ENCODE measurements at places on chromosomes 16 and 17.

GRCh38 chr16:27498916-27499658, 50.6 kb downstream of the GTF3C1 start:
- no peak for DNase-seq

DNA sequence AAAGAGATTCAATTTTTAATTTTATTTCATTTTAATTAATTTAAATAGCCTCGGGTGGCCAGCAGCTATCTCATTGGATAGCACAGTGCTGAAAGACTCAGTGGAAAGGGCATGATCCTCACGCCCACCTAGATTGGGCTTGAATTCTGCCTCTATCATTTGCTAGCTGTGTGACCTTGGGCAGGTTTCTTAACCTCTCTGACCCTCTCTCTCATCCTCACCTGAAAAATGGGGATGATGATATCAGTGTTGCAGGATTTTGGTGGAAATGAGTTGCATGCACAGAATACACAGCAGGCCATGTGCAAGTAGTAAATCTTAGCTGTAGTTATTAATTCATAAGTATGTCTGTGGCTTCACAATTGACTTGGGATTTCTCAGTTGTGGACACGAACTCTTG, 272.4 kb upstream of the XYLT1 start:
- DNase-seq, result no peak

- DNase-seq, result peak; percentile 43
These were observed 57.1 kb upstream of the WSB1 start for GRCh38 chr17:27236717-27237315.

DNA sequence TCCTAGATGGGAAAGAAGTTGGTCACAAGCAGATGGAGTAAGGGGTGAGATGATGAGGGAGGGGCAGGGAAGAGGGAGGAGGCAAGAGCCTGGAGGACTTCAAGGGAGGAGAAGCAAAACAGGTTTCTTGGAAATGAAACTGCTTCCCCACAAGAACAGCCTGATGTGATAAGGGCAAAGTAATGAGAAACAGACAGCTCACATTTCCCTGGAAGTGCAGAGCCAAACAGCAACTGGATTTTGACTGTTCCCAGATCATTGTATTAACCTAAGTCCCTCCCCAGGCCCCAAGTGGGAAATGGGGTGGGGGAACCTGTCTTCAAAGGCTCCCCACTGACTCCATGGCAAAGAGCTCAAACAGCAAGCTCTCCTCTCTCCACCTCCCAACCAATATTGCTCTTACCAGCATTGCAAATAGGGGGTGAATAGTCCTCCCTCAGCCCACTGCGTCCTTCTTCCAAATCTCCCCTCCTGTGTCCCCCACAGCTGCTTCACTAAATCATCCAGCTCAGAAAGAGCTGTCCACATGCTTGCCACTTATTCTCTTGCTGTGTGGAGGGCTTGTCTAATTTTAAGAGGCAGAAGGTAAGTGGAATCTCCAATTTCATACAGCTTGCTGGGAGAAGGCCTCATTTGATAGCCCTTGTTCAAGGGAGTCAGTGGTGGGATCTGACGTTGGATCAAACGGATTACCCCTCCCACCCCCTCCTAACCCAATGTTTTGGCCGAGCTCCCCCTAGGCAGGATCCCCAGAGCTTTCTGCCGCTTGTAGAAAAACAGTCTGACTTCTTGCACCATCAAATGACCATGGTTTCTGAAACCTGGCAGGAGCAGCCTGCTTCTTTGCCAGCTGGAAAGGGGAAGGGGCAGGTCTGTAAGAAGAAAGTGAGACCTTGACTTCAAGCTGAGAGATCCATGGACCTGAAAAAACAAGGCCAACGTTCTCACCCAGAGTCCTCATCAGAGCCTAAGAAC, 56.3 kb upstream of the SMIM36 start:
- no peak for DNase-seq

DNA sequence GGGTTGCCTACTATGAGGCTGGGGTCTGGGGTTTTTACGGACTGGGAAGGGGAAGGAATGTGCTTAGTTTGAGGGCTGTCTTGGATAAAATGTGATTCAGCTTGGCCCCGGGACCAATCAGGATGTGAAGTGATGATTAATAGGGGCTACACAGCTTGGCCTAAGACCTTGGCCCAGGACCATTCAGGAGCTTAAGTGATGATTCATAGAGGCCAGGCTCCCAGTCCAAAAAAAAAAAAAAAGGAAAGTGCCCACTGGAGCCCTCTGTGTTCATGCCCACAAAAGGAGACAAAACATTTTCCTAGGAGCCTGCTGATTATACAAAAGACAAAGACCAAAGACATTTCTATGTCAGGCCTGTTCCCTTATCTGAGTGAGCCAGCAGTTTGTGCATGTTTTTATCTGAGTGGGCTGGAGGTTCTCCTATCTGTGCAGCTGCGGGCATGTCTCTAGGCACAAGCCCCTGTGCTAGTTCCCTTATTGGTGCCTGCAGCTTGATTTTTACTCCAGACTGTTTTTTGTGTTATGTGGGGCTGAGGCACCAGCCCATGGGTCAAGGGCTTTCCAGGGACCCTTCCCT, 898.2 kb upstream of the GOT2 start:
- peak; percentile 30 for DNase-seq

DNA sequence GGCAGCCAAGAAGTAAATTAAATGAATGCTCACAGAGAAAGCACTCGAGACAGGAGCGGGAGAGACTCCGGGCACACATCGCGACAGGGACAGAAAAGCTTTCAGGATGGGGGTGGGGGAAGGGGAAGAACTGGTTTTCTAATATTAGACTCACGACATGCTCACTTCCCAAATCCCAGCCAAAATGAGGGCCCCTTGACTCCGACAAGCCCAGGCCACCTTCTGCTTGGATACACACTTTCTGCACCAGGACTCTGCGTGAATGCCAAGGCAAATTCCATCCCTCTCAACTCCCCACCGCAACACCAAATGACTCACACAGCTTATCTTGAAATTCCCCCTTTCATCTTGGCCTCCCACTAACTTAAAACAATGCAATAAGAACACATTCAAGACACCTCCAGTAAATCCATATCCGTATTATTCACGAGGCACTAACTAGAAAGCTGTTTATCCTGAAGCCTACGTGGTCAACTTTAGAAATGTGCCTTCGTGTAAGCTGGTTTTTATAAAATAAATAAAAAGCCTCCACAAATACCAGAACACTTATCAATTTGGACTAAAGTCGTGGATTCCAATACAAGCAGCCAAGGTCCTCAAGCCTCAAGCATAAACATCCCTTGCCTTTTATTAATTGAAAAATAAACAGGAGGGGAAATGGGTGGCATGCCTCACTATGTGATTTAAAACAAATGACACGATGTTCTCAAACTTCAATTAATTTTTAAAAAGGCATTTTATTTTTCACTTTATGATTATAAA, 46.1 kb downstream of the NXN start:
- peak; percentile 88 for DNase-seq

- no peak for DNase-seq
These were observed 193.6 kb downstream of the RPTOR start for GRCh38 chr17:80738020-80738808.

DNA sequence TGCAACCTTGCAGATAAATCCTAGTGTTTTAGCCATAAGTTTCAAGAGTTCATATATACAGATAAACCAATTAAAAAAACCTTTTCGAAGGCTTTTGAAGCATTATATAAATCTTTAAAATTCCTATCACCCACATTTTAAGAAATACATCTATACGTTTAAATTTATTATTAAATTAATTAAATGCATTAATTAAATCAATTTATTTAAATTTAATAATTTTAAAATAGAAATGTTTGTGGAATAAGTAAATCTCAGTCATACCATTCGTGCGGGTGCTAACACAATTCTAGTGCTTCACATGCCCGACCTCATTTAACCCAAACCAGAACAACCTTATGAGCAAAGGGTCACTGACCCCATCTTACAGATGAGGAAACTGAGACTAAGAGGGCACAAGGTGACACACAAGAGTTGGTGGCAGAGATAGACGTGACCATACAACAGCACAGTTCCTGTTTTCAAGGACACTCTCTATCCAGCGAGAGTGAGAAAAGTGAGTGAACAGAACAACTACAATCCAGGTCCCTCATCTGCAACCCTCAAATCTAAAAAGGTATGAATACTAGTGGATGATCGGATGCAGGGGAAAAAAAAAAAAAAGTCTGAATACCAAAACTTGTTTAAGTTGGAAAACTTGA, 1.4 kb downstream of the NSMCE1 start:
- no peak for DNase-seq

- DNase-seq, result no peak
These were observed 11.4 kb upstream of the MC1R start for GRCh38 chr16:89907055-89907814.

DNA sequence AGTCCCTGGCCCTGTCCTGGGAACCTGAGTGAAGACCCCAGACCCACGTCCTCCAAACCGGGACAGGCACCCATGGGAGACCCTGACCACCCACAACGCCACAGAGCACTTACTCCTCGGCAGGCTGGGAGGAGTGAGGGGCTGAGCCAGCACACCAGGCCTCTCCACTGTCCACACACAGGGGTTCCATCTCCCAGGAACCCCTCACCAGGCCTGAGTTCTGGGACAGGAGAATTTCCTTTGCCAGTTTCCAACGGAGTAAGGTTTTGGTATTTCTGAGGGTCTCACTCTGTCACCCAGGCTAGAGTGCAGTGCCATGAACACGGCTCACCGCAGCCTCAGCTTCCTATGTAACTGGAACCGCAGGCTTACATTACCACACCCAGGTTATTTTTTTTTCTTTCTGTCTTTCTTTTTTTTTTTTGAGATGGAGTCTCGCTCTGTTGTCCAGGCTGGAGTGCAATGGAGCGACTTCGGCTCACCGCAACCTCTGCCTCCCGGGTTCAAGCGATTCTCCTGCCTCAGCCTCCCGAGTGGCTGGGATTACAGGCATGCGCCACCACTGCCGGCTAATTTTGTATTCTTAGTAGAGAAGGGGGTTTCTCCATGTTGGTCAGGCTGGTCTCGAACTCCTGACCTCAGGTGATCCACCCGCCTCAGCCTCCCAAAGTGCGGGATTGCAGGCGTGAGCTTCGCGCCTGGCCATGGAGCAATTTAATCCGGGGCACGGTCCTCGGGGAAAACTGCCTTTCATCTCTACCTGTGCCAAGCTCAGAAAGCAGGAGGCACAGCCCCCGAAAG, 1.6 kb downstream of the PGAP6 start:
- DNase-seq, result no peak

DNA sequence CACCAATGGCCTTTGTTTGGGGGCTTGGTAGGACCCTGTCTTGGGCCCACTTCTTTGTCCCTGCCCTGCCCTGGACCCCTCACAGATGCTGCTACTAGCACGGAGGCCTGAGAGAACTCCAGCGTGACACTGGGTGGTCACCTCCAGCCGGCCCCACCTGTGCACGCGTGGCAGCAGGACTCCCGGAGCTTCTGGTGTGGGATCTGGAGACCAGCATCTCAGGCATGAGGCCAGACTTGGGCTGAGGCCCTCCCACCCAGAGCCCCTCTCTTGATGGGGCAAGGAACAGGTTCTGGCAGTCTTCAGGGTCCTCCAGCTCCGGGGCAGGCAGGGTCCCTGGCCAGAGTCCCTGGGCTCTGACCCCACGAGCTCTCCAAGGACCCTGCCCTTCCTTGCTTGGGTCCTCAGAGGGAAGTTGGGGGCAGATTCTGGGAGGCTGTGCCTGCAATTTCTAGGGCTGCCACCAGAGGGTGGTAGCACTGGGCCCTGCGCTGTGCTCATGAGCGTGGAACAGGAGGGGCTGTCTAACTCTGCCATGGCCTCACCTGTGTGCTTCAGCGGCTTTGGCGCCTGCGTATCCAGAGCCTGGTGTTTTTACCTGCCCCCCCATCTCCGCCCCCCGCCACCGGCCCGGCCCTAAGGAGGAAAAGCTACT, 3.1 kb upstream of the BAIAP3 start:
- no peak for DNase-seq

- peak; percentile 84 for DNase-seq
These were observed at the start of gene PLCG2 for GRCh38 chr16:81778861-81779535. Gene PLCG2 (plus strand): TSS chr16:81779291. CDS start chr16:81785990, 6,699 bp downstream.

DNA sequence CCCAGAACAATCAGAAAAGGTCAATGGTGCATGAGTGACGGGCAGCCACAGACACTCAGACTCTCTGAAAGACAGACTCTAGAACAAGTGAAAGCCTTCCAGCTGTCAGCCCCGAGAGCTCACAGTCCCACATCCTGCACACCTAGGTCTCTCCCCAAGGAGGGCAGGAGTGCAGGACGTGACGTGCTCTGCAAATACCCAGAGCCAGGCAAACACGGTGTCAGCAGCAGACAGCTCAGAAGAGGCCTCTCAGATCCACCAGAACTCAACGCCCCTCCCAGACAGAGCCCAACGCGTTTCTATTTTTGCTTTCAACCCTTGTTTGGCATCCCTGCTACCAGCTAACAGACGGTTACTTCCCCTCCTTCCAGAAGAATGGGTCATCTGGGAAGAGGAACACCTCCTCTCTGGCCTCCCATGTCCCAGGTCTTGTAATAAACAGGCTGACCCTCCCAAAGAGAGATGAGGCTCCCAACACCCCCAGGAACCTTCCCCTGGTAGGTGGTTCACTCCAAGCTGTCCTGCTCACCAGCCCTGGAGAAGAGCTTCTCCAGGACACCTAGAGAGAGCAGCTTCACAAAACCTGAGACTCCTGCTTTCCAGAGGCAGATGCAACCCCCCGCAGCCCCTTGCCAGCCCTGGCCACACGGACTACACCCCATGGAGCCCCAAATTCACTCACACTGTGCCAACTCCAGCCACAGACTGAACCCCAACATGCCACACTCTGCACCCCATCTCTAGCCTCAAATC, 7.6 kb downstream of the PITPNM3 start:
- no peak for DNase-seq

DNA sequence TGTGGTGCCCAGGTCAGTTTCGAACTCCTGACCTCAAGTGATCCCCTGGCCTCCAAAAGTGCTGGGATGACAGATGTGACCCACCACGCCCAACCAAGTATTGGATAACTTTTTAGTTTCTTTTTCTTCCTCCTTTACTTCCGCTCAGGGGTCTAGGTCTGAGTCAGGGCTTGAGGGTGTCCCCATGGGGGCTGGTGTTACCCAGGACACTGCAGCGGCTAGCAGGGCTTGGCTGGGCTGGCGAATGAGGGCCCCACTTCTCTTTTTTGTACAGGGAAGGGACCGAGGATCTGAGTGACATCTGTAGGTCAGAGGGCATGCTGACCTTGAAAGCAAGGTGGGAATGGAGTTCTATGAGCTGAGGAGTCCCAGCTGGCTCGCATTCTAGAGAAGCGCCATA, 24.9 kb downstream of the RAB11FIP3 start:
- DNase-seq, result no peak

GRCh38 chr17:49637739-49638138, 40.2 kb downstream of the SPOP start:
- DNase-seq, result no peak

- no peak for DNase-seq
These were observed 2.3 kb upstream of the DPH1 start for GRCh38 chr17:2027528-2028233.

- DNase-seq, result no peak
These were observed 143.0 kb downstream of the GAS7 start for GRCh38 chr17:10055262-10055975.

All from AG08396 (cell line).